ENCODE measurements at places on chromosomes 3 and 15.

GRCh38 chr3:2944628-2945027 lies 165.5 kb downstream of the IL5RA start:
- DNase-seq, result no peak

- DNase-seq, result no peak
Measured at GRCh38 chr15:63856711-63857460, 23.1 kb upstream of the HERC1 start.

DNA sequence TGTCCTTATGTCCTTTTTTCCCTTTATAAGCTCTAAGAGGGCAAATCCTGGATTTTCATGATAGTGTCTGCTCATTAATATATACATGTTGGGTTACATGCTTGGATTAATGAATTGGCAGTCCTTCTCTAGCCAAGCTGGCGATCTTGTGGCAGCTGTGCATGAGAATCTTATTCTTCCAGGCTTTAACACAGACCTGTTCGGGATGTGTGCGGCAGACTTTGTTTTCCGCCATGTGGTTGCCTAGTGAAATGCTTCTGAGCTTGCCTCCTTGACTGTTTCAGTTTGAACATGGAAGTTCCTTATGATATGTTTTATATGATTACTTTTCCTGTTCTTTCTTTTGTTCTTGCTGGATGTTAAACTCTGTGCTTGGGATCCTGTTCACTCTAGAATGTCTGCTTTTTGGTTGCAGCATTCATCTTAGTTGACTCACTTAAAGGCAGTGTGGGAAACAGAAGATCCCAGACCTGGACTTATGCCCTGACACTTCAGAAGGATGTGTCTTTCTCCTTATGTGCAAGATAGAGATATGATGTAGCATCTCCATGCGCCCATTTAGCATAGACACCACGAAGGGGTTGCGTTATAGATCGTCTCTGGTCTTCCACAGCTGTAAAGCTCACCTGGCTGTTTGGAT lies 7.2 kb downstream of the CHCHD6 start:
- no peak for DNase-seq

DNA sequence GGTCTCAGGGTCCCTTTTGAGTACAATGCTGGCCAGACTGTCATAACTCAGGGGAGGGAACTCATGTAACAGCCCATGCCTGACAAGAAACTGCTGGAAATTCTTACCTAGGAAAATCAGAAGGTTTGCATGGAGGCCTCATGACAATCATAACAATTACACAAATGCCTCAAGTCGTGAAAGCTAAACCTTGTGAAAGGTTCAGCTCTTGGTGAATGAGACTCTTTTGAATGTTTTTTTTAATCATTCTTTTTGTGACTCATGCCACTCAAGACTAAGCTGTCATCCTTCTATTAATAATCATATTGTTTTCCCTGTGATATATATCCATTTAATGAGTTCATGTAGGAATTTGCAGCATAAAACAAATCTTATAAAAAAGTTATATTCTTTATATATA lies 61.4 kb upstream of the LEKR1 start:
- no peak for DNase-seq

GRCh38 chr3:186746008-186746407 lies 28.8 kb downstream of the KNG1 start:
- peak; percentile 71 for DNase-seq

- no peak for DNase-seq
Measured at GRCh38 chr15:74403588-74403919, 30.2 kb downstream of the SEMA7A start.

GRCh38 chr3:148974726-148975125 lies 16.6 kb upstream of the GYG1 start:
- no peak for DNase-seq

DNA sequence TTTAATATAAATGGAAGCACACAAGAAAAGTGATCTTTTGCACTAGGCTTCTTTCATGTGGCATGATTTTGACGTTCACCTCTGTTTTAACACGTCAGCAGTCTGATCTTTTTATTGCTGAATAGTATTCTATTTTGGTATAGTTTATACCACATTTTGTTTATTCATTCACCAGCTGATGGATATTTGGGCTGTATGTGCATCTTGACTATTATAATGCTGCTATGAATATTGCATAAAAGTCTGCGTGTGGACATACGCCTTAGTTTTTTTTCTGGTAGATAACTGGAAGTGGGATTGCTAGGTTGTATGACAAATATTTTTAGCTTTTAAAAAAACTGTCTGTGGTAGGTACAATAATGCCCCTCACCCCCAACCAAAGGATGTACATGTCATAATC lies 14.4 kb downstream of the NAA50 start:
- no peak for DNase-seq

DNA sequence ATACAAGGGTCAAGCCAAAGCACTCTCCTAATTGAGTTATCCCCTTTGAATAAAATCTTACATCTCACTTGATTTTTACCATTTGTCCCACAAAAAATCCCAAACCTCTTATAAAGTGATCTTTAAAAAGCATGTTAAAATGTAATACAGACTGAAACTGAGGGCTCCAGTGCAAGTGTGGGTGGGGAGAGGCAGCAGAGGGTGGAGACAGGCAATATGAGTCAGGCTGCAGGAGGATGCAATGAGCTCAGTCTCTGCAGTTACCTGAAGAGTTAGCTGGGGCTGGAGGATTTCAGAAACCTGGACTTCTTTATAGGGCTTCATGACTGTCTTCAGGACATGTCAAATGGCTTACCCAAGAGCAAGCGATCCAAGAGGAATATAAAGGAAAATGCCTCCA lies 14.2 kb upstream of the COLQ start:
- no peak for DNase-seq

DNA sequence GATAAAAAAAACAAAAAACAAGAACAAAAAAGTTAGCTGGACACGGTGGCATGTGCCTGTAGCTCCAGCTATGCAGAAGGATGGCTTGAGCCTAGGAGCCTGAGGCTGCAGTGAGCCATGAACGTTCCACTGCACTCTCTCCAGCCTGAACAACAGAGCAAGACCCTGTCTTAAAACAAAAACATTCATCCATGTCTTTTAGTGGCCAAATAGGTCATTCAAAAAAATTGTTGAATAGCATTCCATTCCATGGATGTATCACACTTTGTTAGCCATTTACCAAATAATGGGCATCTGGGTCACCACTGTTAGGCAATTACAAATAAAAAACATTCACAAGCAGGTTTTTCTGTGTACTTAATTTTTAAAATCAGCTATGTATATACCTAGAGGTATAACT lies 139.7 kb downstream of the STAG1 start:
- no peak for DNase-seq

DNA sequence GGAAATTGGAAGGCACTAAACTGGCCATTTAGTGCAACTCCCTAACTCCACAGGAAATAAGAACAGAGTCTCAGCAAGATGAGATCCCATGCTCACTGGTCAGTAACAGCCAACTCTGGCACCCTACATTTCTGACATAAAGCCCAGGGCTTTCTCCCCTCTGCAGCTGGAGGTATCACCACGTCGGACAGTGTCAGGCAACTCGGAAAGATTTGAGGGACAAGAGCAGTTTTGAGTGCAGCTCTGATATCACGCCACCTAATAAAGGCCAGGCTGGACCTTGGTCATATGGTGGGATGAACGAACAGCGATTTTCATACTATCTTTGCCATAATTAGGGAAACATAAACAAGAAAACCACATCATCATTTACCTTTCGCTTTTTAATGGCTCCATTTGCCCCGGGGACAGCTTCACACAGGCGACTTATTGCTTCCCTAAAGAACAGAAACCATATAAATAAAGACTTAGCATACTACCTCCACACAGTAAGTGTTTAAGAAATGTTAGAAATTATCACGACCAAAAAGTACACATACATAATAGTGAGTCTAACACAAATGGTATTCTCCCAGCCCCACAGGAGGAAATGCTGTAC lies 12.5 kb downstream of the EID1 start:
- no peak for DNase-seq

DNA sequence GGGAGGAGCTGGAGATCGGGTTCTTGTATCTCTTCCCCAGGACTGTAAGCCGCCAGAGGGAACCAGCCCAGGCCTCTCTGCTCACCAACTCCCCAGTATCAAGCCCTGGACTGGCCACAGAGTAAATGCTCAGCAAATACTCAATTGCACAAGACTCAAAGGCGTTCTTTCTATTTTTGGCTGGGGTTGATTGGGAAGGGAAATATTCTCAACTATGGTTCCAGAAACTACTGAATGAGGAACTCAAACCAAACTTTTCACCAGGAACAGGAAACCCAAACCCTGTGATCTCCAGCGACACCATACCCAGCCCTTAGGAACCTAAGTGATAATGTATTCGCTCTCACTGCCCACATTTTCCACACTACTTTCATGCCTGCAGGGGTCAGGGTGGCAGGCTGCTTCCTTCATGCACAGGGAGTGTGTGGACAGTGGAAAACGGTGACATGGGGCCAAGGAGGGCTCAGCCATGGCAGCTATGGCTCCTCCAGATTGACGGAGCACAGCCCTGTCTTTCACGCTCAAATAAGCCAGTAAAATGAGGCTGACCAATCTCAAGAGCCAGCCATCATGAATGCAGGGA lies 124.7 kb upstream of the RAD18 start:
- DNase-seq, result peak; percentile 55

DNA sequence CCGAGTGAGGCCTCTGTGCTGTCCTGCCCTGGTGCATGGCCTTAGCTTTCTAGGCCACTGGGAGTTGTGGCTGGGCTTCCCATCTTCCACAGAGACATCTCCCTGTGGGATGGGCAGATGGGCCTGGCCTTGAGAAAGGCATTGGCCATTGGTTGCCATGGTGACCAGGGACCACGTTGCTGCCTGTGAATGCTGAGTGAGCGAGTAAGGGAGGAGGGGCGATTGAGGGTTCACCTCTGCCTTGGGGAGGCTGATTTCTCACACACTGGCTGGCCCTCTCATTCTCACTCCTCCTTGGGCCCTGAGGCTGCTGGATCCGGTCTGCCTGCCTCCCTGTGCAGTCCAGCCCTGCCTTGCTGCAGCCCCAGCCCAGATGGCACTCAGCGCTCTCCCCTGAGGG lies 26.4 kb upstream of the DOCK3 start:
- no peak for DNase-seq

- no peak for DNase-seq
Measured at GRCh38 chr3:197858598-197858997, 67.5 kb downstream of the LRCH3 start.

DNA sequence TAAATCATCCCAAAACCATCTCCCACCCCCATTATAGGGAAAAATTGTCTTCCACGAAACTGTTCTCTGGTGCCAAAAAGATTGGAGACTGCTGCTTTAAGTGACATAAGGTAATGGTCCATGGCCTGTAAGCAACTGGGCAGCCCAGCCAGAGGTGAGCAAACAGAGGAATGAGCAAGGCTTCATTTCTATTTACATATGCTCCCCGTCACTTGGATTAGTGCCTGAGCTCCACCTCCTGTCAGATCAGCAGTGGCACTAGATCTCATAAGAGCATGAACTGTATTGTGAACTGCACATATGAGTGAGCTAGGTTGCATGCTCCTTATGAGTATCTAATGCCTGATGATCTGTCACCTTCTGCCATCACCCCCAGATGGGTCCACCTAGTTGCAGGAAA lies 1159.8 kb upstream of the ALCAM start:
- peak; percentile 32 for DNase-seq

DNA sequence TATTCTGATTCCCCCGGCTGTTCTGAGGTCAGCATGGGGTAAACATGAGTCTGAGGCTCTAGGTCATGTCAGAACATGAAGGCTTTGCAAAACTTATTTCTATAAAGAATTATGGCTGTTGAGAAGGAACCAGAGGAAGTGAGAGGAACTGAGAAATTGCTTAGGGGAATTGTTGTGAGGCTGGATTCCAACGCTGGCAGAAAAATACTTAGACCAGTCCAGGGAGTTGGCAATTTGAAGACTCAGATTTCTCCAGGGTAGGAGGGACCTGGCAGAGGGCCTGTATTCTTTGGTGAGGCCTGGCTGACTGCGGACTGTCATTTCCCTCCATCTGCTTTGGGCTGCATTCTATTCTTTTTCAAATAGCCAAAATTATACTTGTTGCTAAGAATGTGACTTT lies 155.5 kb downstream of the PLD1 start:
- DNase-seq, result no peak

DNA sequence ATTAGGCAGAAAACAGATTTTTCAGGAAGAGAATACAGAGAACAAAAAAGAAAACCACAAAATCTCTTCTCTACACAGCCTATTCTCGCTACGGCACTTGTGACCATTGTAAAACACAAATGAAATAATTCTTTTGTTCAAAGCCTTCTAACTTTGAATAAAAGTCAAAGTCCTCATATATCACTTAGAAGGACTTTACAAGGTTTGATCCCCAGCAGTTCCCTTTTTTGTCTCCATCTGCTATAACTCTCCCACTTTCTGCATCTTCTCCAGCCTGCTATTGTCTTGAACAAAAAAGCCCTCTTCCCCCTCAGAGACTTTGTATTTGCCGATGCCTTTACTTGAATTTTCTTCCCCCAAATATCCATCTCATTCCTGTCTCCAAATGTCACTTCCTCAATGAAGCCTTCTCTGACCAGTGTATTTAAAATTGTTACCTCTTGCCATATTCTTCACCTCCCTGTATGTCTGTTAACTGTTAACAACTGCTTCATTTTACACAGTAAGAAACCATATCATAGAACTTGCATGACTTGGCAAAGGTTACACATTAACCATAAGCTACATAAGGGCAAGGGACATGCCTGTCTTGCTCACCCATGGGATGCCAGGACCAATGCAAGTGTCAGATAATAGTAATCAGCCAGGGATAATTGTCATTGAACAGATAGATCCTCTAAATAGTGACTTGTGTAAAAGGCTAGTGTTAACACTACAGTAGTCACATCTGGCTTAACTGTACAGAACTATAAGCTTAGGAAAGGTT lies 122.4 kb downstream of the CBLB start:
- DNase-seq, result peak; percentile 24

DNA sequence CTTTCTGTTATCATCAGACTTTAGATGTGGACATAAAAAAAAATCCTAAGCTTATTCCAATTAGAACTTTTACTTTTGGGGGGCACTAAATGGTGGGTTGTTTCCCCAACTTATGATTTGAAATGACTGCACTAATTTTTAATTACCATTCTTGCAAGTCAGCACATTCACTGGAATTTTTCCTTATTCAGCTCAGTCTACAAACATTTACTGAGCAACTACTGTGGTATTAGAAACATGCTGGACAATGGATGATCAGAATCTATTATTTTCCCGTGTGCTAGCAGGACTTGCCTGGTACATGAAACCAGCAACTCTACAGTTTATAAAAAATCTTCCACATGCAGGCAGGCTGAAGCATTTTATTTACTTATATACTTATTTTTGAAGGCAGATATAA lies 273.6 kb downstream of the FOXP1 start:
- DNase-seq, result no peak

DNA sequence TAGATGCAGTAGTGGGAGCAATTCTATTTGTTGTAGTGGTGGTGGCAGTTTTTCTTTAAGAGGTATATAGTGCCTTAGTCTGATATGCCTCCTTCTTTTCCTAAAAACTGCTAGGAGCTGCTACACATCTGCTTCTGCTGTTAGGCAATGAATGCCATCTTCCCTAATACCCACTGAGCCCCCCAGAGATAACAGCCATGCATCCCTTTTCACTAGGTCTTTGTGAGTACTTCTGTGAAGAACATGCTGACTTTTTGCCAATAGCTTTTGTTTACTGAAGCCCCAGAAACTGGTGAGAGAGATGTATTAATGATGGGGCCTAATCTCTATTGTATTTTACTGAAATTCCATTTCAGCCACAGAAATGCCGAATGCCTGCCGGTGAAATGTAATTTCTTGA lies 92.6 kb upstream of the CHL1 start:
- DNase-seq, result no peak

- DNase-seq, result no peak
Measured at GRCh38 chr3:104887069-104887468, 479.6 kb upstream of the ALCAM start.

All from HuH-7 (cell line).